ENCODE measurements at places on chromosomes 7 and 10. TPM values are rescaled to one million over a fixed set of nuclear protein-coding genes. Genes with fewer than 3 reads are reported as not detected.

DNA sequence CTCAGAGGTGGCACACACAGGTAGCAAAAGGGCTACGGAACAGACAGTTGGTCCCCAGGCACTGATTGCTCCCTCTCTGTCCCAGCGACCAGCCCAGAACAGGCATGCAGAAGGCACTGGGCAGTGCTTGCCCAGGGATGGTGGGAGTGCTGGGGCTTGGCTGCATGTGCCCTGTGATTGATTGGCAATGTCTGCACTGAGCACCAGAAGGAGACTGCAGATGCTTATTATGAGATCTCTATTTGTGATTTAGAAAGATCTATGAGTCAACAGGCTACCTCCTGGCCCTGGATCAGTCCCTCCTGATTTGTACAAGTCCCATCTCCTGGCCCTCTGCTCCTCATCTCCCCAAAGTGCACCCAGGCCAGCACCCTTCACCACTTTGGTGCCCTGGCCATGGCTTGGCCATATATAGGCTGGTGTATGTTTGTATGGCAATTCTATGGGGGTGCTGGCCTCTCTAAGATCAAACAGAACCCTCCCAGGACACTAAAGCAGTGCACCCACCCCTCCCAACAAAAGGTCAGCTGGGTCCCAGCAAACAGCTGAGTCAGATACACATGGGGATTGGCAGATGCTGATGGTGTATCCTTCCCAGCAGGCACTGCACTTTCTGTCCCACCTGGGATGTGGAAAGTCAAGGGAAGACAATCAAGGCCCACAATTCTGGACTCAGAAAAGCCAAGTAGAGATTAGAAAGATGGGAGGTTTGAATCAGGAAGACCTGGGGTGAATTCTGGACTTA lies 30.9 kb downstream of the CAMK2B start:
- DNase-seq, result no peak

DNA sequence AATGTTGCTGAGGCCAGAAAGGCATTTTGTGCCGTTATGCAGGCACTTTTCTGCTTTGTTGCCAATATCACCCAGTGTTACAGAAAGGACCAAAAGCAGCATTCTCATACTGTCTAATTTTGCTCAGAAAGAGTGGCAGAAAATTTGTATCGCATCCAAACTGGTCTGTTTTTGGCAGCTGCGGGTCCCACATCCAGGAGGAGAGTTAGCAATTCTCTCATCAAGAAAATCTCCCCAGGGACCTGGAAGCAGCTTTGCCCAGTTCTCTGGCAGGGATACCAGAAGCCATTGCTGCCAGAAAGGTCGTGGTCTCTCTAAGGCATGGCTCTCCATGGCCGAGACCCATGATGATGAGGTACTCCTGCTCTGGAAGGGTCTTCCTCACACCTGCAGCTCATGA lies 489.2 kb upstream of the ZMIZ1 start:
- no peak for DNase-seq

GRCh38 chr10:61795147-61795546 lies 106.4 kb upstream of the ARID5B start:
- no peak for DNase-seq

GRCh38 chr7:3641582-3641981 lies 340.5 kb downstream of the SDK1 start:
- DNase-seq, result no peak

GRCh38 chr7:29840701-29841100 lies 34.4 kb downstream of the WIPF3 start:
- no peak for DNase-seq

DNA sequence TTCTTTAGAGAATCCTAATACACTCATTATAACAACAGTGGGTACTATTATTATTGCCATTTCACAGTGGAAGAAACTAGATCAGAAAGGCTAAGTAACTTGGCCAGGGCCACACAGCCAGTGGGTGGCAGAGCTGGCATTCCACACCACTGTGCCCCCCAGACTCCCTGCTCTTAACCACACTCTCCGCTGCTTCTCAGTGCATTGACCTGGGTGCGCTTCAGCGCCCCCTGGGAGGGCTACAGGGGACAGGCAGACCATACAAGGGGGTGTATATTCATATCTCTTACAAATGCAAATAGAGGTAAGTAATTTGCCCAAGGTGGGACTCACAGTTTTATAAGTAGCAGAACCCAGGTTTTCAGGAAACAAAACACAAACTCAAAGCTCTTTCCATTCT lies 77.0 kb upstream of the NMT2 start:
- DNase-seq, result peak; percentile 57

GRCh38 chr10:82982110-82982608 lies 1107.2 kb downstream of the NRG3 start:
- no peak for DNase-seq

CCDC3 gene
- 3.8 TPM for total RNA-seq

DNA sequence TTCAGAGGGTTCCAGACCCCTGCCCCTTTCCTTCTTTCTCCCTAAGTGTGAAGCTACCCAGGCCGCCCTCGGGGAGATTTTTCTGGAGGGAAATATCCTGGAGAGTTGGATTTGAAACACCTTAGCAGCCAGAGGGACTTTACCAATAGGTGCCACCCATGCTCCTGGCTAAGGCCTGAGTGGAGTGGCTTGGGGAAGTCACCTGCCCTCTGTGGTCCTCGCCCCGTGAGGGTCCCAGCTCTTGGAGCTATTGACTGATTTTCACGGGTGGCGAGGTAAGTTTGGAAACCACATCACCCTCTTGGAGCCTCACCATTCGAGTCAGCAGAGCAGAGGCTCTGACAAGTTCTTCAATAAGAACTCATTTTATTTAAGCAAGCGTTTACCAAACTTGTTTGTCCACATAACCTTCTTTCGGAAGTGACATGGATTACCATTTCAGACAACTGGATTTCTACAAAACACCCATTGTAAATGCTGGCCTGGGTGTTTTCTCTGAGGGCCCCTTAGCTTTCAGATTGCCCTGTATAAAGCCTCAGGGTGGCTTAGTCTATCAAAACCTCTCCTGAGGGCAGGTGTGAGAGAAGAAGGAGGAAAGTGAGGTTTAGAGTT lies 20.4 kb downstream of the AQP1 start:
- DNase-seq, result peak; percentile 1

- no peak for DNase-seq
These were observed 171.7 kb upstream of the CELF2 start for GRCh38 chr10:10845826-10846503.

APBB1IP gene
- not detected for total RNA-seq

DNA sequence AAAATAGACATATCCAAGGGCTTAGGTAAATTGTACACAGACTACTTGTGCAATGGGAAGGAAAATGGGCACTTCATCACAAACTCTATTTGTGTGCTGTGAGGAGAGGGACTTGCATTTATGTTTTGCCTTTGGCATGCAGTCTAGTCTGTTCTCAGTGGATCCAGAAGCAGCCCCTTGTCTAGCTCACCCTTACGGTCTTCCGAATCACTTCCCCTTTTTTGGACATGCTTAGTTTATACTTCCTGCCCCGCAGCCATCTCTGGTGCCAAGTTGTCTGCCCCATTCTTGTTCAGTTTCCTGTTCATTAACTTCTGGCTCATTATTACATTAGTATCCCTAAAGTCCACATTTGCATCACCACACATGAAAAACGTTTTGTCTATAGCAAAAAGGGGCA lies 161.6 kb downstream of the NRCAM start:
- no peak for DNase-seq

CALML5 gene
- total RNA-seq, result not detected

GRCh38 chr7:40733114-40733513 lies 598.3 kb downstream of the SUGCT start:
- no peak for DNase-seq

AMPH gene
- 12.1 TPM for total RNA-seq
